ENCODE measurements at places on chromosomes 7 and 10. TPM values are rescaled to one million over a fixed set of nuclear protein-coding genes. Genes with fewer than 3 reads are reported as not detected.

DNA sequence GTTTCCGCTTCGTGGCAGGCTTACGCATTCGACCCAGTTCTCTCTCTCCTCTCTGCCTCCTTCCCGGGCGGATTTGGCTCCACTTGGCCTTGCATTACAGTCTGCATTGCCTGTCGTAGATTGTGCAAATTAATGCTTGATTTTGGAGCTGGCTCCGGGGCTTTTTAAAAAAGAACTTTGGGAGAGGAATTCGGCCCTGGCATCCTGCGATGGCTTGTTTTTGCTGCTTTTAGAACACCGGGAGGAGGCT, 767 bp downstream of the EIF4EBP2 start:
- no peak for DNase-seq

GRCh38 chr7:99618726-99619125, 2.0 kb downstream of the ZSCAN25 start:
- DNase-seq = no peak

GRCh38 chr7:21918216-21918615, 27.5 kb downstream of the CDCA7L start:
- no peak for DNase-seq

DNA sequence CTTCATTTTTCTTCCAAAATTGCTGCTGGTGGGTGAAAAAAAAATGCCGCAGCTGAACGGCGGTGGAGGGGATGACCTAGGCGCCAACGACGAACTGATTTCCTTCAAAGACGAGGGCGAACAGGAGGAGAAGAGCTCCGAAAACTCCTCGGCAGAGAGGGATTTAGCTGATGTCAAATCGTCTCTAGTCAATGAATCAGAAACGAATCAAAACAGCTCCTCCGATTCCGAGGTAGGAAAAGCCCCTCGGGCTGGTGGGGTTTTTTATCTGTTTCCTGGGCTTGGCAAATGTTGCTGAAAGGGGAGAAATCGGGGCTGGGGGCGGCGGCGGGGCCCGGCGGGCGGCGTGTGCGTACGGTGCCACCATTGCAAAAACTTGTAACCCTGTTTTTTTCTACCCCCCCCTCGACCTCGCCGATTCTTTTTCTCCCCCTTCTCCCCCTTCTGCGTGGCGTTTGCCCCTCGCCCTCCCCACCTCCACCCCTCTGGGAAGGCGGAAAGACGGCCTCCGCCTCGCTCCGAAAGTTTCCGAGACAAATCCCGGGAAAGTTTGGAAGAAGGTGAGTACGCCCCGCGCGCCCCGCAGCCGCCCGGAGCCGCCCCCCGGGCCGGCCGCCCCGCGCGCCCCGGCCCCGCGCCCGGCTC, 789 bp downstream of the TCF7L2 start:
- no peak for DNase-seq

DNA sequence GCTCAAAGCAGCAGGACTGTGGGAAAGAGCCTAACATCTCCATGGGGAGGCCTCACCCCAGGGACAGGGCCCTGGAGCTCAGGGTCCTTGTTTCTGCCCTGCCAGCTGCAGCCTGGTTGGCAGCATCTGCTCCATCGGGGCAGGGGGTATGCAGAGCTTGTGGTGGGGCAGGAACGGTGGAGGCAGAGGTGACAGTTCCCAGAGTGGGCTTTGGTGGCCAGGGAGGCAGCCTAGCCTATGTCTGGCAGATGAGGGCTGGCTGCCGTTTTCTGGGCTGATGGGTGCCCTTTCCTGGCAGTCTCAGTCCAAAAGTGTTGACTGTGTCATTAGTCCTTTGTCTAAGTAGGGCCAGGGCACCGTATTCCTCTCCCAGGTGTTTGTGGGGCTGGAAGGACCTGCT, 12.2 kb upstream of the AHCYL2 start:
- DNase-seq = no peak

- DNase-seq = peak; percentile 95
These were observed 102.4 kb downstream of the HIPK2 start for GRCh38 chr7:139675127-139676125.

- DNase-seq = peak; percentile 27
These were observed 232.7 kb upstream of the TAC1 start for GRCh38 chr7:97499204-97499603.

GRCh38 chr10:111360260-111360925, 283.6 kb downstream of the ADRA2A start:
- DNase-seq = peak; percentile 69

DNA sequence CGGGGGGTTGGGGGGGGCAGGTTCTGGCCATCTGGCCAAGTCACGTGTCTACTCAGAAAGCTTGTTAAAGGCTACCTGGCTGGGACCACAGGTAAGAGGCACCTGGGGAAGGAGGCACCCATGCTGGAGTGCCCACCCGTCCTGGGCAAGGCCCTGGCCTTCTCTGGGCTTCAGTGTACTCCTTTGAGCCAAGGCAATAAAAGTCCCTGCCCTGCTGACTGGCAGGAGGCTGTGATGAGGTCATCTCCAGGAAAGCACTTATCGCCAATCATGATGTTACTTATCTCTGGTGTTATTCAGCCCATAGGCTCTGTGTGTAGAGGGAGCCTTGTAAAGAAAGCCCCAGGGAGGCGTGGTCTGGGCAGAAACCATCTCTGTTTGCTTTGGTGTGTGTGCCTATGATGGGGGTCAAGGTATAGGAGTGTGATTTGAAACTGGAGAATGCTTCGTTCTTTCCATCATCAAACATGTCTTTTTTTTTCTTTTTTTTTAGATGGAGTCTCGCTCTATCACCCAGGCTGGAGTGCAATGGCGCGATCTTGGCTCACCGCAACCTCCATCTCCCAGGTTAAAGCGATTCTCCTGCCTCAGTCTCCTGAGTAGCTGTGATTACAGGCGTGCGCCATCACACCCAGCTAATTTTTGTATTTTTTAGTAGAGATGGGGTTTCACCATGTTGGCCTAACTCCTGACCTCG, 2.5 kb upstream of the CLDN4 start:
- DNase-seq = peak; percentile 89

DNA sequence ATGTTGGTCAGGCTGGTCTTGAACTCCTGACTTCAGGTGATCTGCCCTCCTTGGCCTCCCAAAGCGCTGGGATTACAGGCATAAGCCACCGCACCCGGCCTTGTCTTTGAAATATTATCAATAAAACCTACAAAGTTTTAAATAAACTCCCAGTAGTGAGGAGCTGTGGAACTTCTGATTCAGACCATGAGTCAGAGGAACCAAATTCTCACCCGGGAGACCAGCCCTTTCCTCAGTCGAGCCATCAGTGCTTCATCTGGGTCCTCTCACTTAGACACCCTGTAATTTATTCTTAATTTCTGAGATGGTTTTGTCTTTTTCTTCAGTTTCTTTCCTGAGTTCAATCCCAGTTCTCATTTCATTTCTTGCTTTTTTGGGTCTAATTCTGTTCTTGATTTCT, 68.6 kb downstream of the DYNC2I1 start:
- DNase-seq = no peak

GRCh38 chr10:120424198-120424464, 32.9 kb upstream of the PLPP4 start:
- no peak for DNase-seq

STAG3 gene
- total RNA-seq = 0.22 TPM

GRCh38 chr7:101093906-101094305, 8.6 kb downstream of the TRIM56 start:
- no peak for DNase-seq

DNA sequence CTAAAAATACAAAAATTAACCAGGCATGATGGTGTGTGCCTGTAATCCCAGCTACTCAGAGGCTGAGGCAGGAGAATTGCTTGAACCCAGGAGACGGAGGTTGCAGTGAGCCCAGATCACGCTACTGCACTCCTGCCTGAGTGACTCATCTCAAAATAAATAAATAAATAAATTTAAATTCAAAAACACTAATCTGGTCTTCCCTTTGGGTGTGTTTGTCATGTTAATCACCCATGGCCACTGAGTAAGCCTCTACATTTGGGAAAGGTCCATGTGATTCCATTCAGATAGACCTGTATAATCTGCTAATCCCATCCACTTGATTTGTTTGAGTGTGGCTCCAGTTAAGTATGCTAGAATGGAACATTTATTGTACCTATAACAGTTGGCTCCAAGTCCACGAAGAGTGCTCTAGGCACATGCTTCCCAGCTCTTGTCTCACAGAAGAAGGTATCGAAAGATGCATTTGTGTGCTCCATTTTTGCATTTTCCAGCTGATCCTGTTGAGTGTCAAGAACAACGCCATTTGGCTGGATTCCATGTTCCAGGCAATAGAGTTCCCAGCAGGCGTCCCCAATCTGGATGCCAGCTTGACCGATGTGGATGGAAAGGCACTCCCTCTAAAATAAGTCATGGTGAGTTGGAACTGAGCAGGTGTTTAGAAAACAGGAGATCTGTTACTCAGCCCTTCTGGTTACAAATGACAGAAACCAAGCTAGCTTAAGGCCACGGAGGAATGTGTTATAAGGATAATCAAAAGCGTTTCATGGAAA, 4.0 kb downstream of the TUBAL3 start:
- DNase-seq = no peak

- no peak for DNase-seq
These were observed 120.8 kb upstream of the CDCA7L start for GRCh38 chr7:22066522-22066921.

DNA sequence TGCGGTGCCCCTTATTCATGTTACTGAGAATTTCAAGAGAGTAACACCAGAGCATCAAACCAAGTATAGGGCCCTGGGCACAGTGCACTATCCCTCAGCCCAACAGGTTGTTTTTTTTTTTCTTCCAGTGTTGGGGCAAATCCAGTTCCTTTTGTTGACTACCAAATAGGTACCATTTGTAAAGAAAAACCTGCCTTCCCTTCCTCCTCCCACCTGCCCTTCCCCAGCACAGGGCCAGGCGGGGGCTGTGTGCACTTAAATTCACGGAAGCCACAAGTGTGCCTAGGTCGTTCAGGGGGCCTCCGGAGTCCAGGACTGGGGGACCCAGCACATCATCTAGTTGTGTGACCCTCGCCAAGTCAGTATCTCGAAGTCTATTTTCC, 595 bp upstream of the SFXN4 start:
- DNase-seq = no peak

GRCh38 chr7:22154143-22154529, 202.8 kb downstream of the RAPGEF5 start:
- no peak for DNase-seq

- DNase-seq = peak; percentile 91
These were observed 88.2 kb upstream of the FAM133B start for GRCh38 chr7:92678291-92678920.

ABCB1 gene
- 25.9 TPM for total RNA-seq

DDC gene
- total RNA-seq = 93.3 TPM

DNA sequence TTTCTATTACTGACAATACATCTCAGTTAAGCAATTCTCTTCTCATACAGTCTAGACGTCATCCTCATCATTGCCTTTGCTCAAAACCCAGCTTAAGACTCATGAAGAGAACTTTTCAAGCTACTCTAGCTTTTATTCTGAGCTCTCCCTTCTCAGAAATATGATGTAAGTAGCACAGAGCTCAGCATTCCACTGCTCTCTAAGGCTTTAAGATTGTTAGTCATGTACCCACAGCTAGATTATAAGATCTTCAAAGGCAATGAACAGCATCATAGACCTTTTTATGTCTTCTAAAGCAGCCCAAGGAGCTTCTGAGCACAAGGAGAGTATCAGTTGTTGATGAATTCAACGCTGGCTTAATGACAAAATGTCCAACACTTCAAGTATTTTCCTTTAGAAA, 119.3 kb downstream of the NRP1 start:
- no peak for DNase-seq

DNA sequence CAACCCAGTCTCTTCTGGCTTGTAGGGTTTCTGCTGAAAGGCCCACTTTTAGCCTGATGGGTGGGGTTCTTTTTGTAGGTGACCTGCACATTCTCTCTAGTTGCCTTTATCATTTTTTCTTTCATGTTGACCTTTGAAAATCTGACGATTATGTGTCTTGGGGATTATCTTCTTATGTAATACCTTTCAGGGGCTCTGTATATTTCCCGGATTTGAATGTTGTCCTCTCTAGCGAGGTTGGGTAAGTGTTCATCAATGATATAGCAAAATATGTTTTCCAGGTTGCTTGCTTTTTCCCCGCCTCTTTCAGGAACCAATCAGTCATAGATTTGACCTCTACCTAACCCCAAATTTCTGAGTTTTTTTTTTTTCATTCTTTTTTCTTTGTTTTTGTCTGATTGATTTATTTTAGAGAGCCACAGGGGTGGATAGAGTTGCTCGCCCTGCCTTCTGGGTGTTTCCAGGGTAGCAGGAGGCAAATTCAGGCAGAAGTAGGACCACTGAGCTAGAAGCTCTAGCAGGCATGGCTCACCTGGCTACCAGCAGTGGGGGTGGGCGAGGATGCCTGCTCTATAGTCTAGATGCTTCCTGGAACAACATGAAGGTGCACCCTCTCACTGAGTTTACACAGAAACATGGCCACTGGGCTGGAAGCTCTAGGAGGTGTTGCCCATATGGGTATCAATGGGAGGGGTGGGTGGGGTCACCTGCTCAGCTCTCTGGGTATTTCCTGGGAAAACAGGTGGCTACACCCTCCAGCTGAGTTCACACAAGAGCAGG, 94.9 kb downstream of the CCDC7 start:
- peak; percentile 37 for DNase-seq

- DNase-seq = no peak
These were observed 43.8 kb upstream of the INPP5A start for GRCh38 chr10:132493756-132494290.

DNA sequence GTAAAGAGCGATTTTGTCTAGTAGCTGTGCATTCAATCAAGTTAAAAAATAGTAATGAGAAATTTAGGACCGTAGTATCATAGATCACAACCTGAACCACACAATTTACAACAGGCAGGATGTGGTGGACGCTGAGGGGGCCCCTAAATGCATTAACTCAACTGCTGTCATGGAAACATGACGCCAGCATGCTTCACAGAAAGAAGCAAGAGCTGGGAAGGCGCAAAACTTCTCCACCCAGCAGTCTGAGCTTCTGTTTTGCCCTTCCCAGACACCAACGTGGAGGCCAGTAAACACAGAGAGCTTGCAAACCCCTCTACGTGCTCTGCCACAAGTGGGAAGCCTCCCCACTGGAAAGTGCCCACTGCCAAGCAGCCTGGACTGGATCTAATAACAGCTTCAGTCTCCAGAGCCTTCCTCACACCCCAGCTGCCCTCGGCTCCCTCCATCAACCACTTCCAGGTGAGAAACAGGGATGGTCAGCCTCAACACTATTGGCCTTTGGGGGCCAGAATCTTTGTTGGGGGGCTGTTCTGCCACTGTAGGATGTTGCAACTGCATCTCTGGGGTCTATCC, 151.8 kb downstream of the SFMBT2 start:
- DNase-seq = no peak

INMT gene
- total RNA-seq = not detected

HTR5A gene
- total RNA-seq = not detected

SYT15 gene
- total RNA-seq = 0.38 TPM
